ENCODE measurements at places on chromosomes 5 and 9.

DNA sequence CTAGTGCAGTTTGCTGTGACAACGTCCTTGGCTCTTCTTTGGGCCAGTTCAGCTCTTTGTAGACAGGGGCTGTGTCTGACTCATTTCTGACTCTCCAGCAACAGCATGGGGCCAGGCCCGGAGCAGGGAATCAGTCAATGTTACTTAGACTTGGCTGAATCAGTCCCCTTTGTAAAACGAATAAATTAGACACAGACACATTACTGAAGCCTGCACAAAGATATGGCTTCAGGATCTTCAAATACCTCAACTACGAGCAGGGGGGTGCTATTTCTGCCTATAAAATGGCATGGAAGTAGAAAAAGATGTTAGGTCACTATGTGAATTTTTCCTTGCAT lies 204.7 kb downstream of the TTLL11 start:
- DNase-seq: no peak

DNA sequence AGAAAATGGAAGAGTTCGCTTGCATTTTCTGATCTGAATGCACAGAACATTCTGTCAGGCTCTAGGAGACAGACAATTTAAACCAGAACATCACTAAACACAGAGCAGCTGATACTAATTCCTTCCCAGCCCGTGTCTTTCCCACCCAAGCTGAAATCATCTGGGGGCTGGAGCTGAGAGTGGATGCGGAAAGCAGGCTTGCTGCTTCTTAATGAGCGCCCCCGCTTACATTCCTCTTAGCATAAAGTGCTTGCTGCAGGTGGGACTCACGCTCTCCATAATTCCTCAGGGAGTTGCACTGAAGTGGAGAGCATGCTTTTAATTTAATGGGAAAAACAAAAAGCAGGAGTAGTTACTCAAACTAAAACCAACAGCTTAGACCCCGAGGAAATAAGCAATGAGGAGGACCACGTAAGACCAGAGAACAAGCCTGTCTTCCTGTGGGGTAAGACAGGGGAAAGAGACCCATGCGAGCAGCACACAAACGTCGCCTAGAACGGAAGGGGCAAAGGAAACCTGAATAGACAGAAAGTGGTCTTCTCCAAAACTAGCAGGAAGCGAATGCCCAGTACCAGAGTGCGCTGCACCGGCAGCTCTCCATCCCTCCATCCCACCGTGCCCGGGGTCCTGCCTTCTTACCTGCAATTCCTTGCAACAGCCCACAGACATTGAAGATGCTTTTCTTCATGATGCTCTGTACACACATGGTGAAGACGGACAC lies 139.3 kb downstream of the LHFPL2 start:
- no peak for DNase-seq

DNA sequence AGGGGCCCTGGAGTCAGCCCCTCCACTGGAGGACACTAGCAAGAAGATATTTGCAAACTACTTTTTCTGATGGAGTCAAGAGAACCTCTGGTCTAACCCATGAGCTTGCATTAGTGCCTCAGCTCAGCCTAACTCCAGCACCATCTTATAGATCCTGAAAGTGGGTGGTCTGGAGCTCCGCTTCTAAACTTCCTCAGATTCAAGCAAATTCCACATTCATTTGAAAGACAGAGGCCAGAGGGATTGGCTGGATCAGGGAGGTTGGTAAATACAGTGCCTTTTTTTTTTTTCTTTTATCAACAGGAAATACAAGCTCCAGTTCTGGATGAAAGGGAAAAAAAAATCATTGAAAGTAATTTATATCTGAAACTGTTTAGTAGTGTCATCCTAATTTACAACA lies 99.9 kb downstream of the ENC1 start:
- peak; percentile 41 for DNase-seq

GRCh38 chr5:122262103-122262502 lies 49.9 kb upstream of the SNCAIP start:
- no peak for DNase-seq

- DNase-seq: no peak
Measured at GRCh38 chr5:120141076-120141475, 323.0 kb upstream of the PRR16 start.

GRCh38 chr5:163993126-163993525 lies 487.7 kb downstream of the MAT2B start:
- DNase-seq: no peak

Measured in SJCRH30 (cell line).